ENCODE measurements at places on chromosomes 4 and X. TPM values are rescaled to one million over a fixed set of nuclear protein-coding genes. Genes with fewer than 3 reads are reported as not detected.

The MAGEA11 gene
- total RNA-seq, result 23.4 TPM

The TRPC5OS gene
- not detected for total RNA-seq

The FAM133A gene
- total RNA-seq, result 23.7 TPM

The ATOH1 gene
- total RNA-seq, result not detected

The MGAT4D gene
- not detected for total RNA-seq

The NALF2 gene
- total RNA-seq, result not detected

The RAI2 gene
- total RNA-seq, result not detected

The CT47B1 gene
- total RNA-seq, result not detected

The PPARGC1A gene
- 0.24 TPM for total RNA-seq

The ZCCHC12 gene
- total RNA-seq, result not detected

The FAM120C gene
- 7.7 TPM for total RNA-seq

The TLL1 gene
- total RNA-seq, result not detected

The TMSB15A gene
- 27.1 TPM for total RNA-seq

The DGAT2L6 gene
- not detected for total RNA-seq

The P2RY10 gene
- total RNA-seq, result not detected

The TLR1 gene
- 14.4 TPM for total RNA-seq

The TMSB15B gene
- total RNA-seq, result 7.8 TPM

The HGFAC gene
- not detected for total RNA-seq

The GRID2 gene
- under 0.01 TPM for total RNA-seq

The BEX1 gene
- 56.3 TPM for total RNA-seq

The TCEAL2 gene
- not detected for total RNA-seq

The SPACA5B gene
- not detected for total RNA-seq

The CORIN gene
- not detected for total RNA-seq

The TREX2 gene
- total RNA-seq, result not detected

The KIT gene
- 0.48 TPM for total RNA-seq

The GIMD1 gene
- total RNA-seq, result not detected

The LEF1 gene
- 31.6 TPM for total RNA-seq

The FHL1 gene
- total RNA-seq, result 55.9 TPM

The BRS3 gene
- not detected for total RNA-seq

The NAP1L3 gene
- 11.4 TPM for total RNA-seq

The CXCL6 gene
- total RNA-seq, result not detected

The DOK7 gene
- not detected for total RNA-seq

The BEX2 gene
- not detected for total RNA-seq

The ADH1C gene
- 0.48 TPM for total RNA-seq

The NWD2 gene
- total RNA-seq, result not detected

The TCEAL9 gene
- total RNA-seq, result 114 TPM

The ASMT gene
- total RNA-seq, result not detected

The RENBP gene
- total RNA-seq, result 1.9 TPM

The USP51 gene
- total RNA-seq, result 0.49 TPM

The SFRP2 gene
- total RNA-seq, result 10.5 TPM

The ASB12 gene
- total RNA-seq, result not detected

The NHS gene
- total RNA-seq, result 6.8 TPM

The CNKSR2 gene
- 0.24 TPM for total RNA-seq

The FAM47E gene
- 0.20 TPM for total RNA-seq

The CFI gene
- total RNA-seq, result 1.1 TPM

The PAGE1 gene
- 2.7 TPM for total RNA-seq

The CPZ gene
- total RNA-seq, result 4.0 TPM

The GPR82 gene
- not detected for total RNA-seq
